Stimulated activated CD4-positive, alpha-beta T cell treated with anti-CD3 and anti-CD28 coated beads, Interleukin-2, amount 100 ng/mL, for 24 hours (primary cell): ENCODE measurements at places on chromosomes 6 and 20.

- no peak for DNase-seq
Measured at GRCh38 chr6:18136260-18136659, 13.8 kb upstream of the NHLRC1 start.

DNA sequence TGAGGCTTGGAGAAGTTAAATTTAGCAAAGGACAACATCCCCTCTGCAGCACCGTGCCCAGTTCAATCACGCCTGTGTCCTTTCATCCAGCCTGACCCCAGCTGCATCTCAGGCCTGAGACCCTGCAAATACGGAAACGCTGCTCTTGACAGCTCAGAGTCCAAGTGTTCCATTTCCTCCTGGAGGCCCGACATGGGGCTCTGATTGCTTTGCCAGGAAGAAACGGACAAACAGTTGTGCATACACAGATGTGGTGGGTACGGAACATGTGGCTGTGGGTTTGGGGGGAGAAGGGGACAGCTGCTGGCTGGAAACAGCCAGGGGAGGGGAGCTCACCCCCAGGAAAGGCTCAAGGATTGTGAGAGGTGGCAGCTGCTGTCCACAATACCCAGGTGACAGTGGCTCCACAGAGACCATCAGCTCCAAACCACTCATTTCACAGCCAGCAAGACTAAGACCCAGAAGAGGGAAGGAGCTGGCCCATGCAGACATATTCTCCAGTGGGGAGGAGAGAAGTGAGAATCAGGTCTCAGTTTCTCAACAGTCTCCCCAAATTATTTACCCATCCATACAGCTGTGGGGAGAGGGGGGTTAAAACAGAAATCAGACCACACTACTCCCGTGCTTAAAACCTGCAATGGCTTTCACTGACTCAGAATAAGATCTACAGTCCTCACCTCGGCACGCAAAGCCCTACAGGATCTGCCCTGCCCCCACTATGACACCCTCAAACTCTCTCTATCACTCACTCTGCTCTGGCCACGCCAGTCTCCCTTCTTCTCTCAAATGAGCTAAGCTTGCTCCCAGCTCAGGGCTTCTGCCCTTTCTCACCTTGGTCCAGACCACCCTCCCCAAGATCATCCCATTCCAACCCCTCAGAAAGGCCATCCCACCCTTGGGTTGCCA is 89.1 kb downstream of the PREX1 start:
- DNase-seq = peak; percentile 78

- no peak for DNase-seq
Measured at GRCh38 chr6:124530926-124531325, 431.3 kb upstream of the RNF217 start.

DNA sequence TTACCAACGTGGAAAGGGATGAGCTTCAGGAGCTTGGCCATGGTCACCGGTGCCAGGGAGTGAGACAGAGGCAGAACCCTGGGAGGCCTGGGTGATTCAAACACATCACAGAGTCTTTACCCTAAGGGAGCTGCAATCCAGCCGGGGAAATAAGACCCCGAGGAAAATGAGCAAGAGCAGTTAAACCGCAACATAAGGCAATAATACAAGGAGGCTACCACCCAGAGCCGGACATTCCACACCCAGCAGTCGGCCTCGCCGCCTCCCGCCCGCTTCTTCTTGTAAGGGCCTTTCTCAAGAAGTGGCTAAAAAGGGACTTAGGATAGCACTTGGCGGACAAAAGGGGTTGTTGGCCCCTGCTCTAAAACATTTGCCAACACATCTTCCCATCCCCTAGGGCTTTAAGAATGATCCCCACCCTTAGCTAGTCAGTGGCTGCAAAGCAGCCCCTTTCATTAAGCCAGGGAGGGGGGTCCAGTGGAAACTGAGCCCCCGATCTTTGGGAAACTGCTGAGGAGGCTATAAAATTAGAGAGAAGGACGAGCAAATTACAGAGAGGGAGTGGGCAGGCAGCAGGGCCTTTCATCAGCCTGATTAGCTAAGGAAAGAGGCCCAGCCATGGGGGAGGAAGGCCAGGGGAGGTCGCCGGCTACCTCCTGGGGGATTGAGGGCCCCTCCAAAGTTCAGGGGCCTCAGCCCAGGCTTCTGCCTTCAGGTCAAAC is 34.3 kb downstream of the SNX5 start:
- no peak for DNase-seq

DNA sequence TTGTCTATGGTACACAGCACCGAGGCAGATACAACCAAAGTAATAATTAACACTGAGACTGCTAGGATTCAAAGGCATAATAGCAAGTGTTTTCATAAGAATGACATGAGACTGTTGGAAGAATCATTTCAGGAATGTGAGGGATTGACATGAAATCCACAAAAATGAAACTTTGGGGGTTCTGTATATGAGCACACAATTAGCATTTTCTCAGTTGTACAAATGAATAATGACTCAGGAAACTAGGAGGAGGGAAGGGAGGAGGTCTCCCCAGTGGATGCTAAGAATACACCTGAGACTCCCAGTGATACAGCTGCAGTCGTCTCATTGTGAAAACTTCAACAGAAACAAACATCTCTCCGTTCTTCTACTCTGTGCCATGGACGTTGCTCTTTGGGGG is 428.4 kb upstream of the PLCB4 start:
- DNase-seq = no peak

GRCh38 chr6:151349651-151350270 is 41.6 kb downstream of the ZBTB2 start:
- no peak for DNase-seq

DNA sequence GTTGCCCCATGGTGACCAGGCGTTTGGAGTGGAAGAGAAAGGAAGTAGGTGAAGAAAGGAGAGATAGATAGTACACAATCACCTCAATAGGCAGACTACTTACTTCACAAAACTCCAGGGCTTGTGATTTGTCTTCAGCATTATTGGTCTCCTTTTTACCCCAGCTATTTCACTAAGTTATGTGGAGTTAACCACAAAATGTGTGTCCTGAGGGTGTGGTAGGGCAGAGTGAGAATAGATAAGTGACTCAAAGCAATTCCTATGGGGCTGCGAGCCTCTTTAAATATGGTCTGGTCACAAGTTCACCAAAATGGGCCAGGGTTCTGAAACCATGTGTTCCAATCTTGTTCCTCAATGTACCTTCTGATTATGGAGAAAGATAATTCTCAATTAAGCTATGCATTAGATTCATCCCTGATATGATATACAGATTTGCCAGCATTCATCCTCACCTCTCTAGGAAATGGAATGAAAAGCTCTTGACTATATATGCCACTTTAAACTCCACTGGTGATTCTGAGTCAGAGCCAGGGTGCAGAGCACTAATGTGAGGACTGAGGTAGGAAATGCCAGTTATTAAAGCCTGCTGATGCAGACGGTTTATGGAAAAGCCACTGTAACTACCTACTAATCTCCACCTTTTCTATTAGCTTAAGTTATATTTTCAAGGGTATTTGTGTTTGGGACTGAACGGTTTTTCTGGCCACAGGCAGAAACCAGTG is 310.6 kb upstream of the MANEA start:
- DNase-seq = no peak

- no peak for DNase-seq
Measured at GRCh38 chr6:108736832-108737231, 111.4 kb upstream of the ARMC2 start.
